ENCODE measurements at places on chromosomes 5 and 9. TPM values are rescaled to one million over a fixed set of nuclear protein-coding genes. Genes with fewer than 3 reads are reported as not detected.
A peak's percentile ranks its signal among the peaks of the same experiment; 100 is the strongest.

GRCh38 chr5:32223972-32224609, 50.0 kb upstream of the GOLPH3 start:
- no peaks in the 10 kb centered on the region for H3K36me3 ChIP-seq
- peak overlapping the region; percentile 78 for H3K27ac ChIP-seq
- no peak for DNase-seq
- peaks cover 54% of the 10 kb centered on the region for H3K4me1 ChIP-seq
- no peaks in the 10 kb centered on the region for H3K27me3 ChIP-seq
- H3K4me3 ChIP-seq = no peak overlapping the region

DNA sequence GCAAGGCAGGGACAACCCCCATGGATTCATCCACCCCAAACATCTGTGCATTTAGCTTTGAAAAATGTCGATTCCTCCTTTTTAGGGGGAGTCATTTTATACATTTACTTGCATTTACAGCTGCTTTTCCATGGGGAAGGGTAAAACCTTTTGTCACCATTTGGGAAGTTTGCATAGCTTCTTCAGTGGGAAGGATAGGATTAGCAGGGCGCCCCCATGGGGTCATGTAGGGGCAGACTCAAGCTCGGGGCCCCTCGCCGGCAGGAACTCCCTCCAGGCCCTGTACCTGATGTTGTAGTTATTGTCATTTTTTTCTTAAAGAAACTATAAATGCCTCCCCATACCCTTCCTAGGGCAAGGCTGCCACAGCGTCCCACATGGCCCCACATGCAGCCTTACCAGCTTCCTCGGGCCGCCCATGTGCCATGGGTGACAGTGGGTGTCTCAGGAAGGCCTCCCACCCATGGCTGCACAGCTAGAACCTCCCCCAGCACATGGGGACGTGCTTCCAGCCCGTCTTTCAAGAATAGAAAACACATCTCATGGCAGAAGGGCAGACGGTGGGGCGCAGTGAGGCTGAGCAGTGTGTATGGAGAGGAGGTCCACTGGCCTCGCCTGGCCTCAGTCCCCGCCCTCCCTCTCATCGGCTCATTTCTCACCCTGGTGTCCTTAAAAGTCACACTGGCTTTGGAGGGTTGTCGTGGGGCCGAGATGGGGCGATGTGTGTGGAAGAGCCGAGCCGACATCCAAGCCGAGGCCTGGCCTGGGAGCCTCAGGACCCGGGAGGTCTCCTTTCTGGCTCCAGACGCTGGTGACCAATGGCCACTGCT, 76.1 kb upstream of the OTULINL start:
- no peaks in the 10 kb centered on the region for H3K4me1 ChIP-seq
- no peak overlapping the region for H3K4me3 ChIP-seq
- DNase-seq = no peak
- peaks cover 63% of the 10 kb centered on the region for H3K36me3 ChIP-seq
- no peaks in the 10 kb centered on the region for H3K27me3 ChIP-seq

DNA sequence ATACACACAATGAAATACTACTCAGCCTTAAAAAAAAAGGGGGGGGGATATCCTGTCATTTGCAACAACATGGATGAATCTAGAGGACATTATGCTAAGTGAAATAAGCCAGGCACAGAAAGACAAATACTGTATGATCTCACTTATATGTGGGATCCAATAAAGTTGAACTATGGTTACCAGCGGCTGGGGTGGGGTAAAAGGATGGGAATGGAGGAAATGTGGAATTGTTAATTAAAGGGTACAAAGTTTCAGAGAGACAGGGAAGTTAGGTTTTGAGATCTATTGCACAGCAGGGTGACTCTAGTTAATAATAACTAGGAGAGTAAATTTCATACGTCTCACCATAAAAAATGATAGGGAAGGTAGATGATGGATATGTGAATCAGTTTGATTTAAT, 76.2 kb upstream of the ZNF608 start:
- H3K36me3 ChIP-seq = no peaks in the 10 kb centered on the region
- H3K27me3 ChIP-seq = no peaks in the 10 kb centered on the region
- no peak overlapping the region for H3K27ac ChIP-seq

GRCh38 chr9:91162784-91163443, 198.8 kb downstream of the AUH start:
- H3K4me3 ChIP-seq = no peak overlapping the region
- DNase-seq = no peak
- H3K4me1 ChIP-seq = peaks cover 4% of the 10 kb centered on the region
- H3K27ac ChIP-seq = no peak overlapping the region
- no peaks in the 10 kb centered on the region for H3K27me3 ChIP-seq
- H3K36me3 ChIP-seq = no peaks in the 10 kb centered on the region

- no peak for DNase-seq
- no peaks in the 10 kb centered on the region for H3K36me3 ChIP-seq
- H3K4me3 ChIP-seq = no peak overlapping the region
- H3K27me3 ChIP-seq = no peaks in the 10 kb centered on the region
- H3K4me1 ChIP-seq = peaks cover 21% of the 10 kb centered on the region
- H3K27ac ChIP-seq = peak overlapping the region; percentile 60
Observed at GRCh38 chr9:18448101-18448500, 25.9 kb upstream of the ADAMTSL1 start.

DNA sequence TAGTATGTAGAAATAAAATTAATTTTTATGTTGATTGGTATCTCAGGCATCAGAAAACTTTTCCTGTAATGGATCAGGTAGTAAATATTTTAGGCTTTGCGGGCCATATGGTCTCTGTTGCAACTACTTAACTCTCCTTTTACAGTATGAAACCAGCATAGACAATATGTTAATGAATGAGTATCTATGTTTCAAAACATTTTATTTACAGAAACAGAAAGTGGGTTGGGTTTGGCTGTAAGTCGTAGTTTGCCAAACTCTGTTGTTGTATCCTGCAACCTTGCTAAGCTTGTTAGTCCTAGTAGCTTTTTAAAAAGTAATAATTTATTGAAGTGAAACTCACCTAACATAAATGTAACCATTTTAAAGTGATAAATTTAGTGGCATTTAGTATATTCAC, 132.1 kb downstream of the NR3C1 start:
- no peaks in the 10 kb centered on the region for H3K4me1 ChIP-seq
- H3K4me3 ChIP-seq = no peak overlapping the region
- no peaks in the 10 kb centered on the region for H3K36me3 ChIP-seq
- no peak for DNase-seq
- H3K27me3 ChIP-seq = no peaks in the 10 kb centered on the region

- no peaks in the 10 kb centered on the region for H3K36me3 ChIP-seq
- no peak overlapping the region for H3K27ac ChIP-seq
- H3K4me1 ChIP-seq = no peaks in the 10 kb centered on the region
- H3K4me3 ChIP-seq = no peak overlapping the region
- H3K27me3 ChIP-seq = no peaks in the 10 kb centered on the region
Observed at GRCh38 chr9:99400184-99400731, 178.2 kb downstream of the SEC61B start.

DNA sequence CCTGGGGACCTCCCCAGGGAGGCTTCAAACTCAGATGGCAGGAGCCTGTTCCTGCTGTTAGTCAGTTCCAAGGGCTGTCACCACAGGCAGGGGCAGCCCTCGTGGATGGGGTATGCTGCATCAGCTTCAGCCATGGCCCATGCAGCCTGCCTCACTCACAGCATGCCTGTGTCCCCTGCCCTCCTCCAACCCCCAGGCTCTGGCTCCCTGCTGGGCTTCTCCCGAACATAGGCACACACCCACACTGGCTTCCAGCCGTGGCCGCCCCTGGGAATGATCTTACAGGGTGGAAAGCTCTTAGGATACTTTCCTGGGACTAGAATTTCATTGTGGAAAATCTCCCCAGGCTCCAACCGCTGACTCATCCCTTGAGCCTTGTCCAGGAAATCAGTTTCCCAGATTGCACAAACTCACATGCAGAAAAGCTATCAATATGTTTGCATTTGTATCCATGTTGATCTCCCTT, 163.8 kb downstream of the SEC61B start:
- no peaks in the 10 kb centered on the region for H3K36me3 ChIP-seq
- DNase-seq = no peak
- no peaks in the 10 kb centered on the region for H3K27me3 ChIP-seq
- peaks cover 3% of the 10 kb centered on the region for H3K4me1 ChIP-seq

DNA sequence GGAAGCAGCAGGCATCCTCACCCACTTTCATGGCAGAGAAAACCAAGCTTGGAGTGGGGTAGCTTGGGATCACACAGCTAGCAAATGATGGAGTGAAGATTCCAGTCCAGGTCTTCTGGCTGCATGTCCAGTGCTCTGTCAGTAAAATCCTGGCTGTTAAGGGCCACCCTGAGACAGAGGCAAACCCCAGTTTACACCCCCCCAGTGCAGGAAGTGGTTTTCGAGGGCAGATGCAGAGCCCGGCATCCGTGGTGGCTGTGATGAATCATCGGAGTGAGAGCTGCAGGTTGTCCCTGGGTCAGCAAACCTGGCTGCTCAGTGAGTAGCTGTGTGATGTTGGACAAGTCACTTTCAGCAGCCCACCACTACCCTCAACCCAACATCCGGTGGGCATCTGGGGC, 115.4 kb downstream of the RGS3 start:
- no peaks in the 10 kb centered on the region for H3K27me3 ChIP-seq
- H3K4me1 ChIP-seq = peaks cover 59% of the 10 kb centered on the region
- H3K27ac ChIP-seq = peak overlapping the region; percentile 85

GRCh38 chr9:131807144-131807983, 67.5 kb upstream of the RAPGEF1 start:
- no peaks in the 10 kb centered on the region for H3K4me1 ChIP-seq
- no peak for DNase-seq
- no peaks in the 10 kb centered on the region for H3K36me3 ChIP-seq
- no peak overlapping the region for H3K27ac ChIP-seq
- H3K27me3 ChIP-seq = no peaks in the 10 kb centered on the region
- H3K4me3 ChIP-seq = no peak overlapping the region

DNA sequence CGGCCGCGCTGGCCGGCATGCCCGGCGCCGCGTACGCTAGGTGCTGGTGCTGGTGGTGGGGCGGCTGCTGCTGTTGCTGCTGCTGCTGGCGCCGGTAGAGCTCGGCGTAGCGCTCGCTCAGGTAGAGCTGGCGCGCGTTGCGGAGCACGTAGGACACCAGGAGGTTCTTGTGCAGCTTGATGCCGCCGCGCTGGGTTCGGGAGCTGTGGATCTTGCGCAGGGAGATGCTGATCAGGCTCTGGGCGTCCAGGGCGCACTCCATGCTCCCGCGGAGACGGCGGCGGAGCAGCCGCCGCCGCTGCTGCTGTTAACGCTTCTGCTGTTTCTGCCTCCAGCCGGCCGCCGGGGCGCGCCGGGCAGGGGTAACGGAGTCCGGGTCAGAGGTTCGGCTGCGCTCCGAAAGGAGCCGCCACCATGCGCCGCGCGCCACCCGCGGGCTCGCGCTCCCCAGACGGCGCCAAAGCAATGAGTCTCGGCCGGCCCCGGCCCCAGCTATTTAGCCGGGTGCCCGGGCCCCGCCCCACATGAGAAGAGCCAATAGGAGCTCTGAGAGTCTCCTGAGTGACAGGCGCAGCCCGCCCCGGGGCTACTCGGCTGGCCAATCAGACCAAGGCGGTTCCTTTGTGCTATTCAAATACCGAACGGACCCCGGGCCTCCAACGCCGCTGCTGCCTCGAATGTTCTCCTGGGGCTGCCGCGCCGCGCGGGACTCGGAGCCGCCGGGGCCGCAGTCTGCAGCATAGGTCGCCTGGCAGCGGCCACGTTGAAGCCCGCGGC, at the start of gene IER5L:
TSS of gene IER5L (minus strand) at position 471 of the 777 bp plus-strand sequence. CDS start at position 262, 209 bp downstream.
- no peaks in the 10 kb centered on the region for H3K27me3 ChIP-seq
- peaks cover 34% of the 10 kb centered on the region for H3K4me1 ChIP-seq
- peak within 1 kb of the TSS; percentile 95 for H3K4me3 ChIP-seq
- no peaks in the 10 kb centered on the region for H3K36me3 ChIP-seq
- DNase-seq = peak; percentile 99

DNA sequence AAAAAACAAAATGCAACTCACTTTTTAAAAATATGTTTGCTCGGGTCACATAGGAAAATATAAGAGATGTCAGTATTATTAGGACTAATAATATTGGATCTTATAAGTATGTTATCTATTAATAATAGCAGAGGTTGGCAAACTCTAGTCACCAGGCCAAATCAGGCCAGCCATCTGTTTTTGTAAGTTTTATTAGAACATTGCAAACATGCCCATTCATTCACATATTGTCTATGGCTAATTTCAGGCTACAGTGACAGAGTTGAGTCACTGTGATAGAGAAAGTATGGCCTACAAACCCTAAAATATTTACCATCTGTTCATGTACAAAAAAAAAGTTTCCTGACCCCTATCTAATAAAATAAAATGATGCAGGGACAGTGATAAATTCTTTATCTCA, 97.7 kb upstream of the CDH6 start:
- H3K27me3 ChIP-seq = no peaks in the 10 kb centered on the region
- H3K27ac ChIP-seq = peak overlapping the region; percentile 45
- H3K4me1 ChIP-seq = no peaks in the 10 kb centered on the region
- H3K4me3 ChIP-seq = no peak overlapping the region
- no peaks in the 10 kb centered on the region for H3K36me3 ChIP-seq
- DNase-seq = no peak

GRCh38 chr9:1979741-1980367, 35.3 kb upstream of the SMARCA2 start:
- no peak overlapping the region for H3K27ac ChIP-seq
- no peaks in the 10 kb centered on the region for H3K27me3 ChIP-seq
- no peaks in the 10 kb centered on the region for H3K4me1 ChIP-seq
- no peaks in the 10 kb centered on the region for H3K36me3 ChIP-seq

Gene ARHGEF28
- 3.4 TPM for polyA plus RNA-seq

Measured in sigmoid colon (tissue), 7 donors.